Stimulated activated CD8-positive, alpha-beta memory T cell treated with anti-CD3 and anti-CD28 coated beads, Interleukin-4, amount 100 ng/mL, for 4 hours (primary cell): ENCODE measurements at places on chromosomes 16 and 17.

DNA sequence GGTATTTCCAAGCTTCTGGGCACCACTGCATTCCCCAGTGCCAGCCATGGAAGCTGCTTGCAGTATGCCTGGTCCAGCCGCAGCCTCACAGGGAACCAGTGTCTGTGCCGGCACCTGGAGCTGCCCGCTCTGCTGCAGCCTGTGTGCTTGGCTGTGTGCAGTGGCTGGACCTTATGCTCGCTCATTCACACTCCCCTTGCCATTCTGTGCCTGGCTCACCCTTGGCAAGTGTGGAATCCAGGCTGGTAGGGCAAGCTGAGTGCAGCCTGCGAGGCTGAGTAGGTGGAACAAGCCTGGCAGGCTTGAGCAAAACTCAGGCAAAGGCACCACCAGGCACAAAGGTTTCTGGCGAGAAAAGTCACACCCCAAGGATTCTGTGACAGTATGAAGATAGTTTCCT lies 144.0 kb downstream of the MYO1D start:
- no peak for DNase-seq

GRCh38 chr17:48545022-48545375 lies at the start of gene HOXB2:
Gene HOXB2, minus strand, starts transcription at chr17:48545109. Its CDS starts 198 bp downstream, at chr17:48544911.
- DNase-seq = no peak

GRCh38 chr17:82004517-82005455 lies 17.9 kb downstream of the CENPX start:
- DNase-seq = no peak

DNA sequence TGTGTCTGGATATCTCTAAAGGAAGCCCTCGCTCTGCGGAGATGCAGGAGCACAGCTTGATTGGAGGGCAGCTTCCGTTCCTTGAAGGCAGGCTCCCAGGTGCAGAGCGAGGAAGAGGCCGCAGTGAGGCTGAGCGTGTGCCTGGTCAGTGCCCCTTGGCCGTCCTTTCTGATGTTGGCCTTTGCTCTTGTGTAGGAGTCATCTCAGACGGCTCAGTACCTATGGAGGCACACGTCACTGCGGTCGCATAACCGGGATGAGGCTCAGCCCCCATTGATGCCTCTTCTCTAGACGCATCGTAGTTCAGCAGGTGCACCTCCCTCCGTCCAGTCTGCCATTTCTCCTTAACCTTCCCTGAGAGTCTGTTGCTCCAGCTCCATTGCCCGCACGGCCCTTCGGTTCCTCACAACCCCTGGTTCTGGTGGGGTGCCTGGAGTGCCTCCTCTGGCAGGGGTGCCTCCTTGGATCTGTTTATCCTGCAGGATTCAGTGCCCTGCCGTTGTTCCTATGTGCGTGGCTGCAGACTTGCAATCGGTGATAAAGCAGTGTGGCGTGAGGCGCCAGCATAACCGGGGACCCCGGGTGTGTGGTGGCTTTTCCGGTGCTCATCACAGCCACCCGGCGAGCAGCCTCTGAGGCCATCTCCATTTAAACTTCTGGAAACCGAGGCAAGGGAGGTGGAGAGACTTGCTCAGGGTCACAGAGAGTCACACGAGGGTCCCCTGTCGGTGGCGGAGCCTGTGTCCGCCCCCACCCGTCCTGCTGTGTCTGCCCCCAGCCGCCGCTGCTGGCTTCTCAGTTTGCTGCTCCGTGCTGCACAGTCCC lies 188.8 kb upstream of the CHMP6 start:
- no peak for DNase-seq

- DNase-seq = no peak
Measured at GRCh38 chr17:72122765-72123529, 2.1 kb downstream of the SOX9 start.

DNA sequence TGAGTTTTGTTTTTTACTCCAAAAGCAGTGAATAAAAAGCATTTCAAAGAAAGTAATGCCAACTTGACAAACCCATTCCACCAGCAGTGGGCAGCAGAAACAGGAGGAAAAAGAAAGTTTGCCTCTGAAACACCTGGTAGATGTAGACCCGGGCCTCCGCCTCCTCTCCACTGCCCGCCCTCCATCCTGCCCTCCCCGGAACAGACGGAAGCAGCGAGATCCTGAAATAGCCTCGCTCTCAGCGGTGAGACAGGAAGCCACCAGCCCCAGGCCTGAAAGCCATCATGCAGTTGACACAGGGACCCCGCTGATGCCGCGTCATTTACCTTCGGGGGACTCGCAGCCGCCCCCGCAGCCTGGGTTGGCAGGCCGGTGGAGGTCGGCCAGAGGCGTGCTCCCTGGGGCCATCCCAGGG lies 67.8 kb downstream of the C16orf78 start:
- peak; percentile 18 for DNase-seq

GRCh38 chr16:79171931-79172705 lies 428.4 kb downstream of the MAF start:
- no peak for DNase-seq

- DNase-seq = no peak
Measured at GRCh38 chr17:42507671-42508070, 28.4 kb upstream of the NAGLU start.

- DNase-seq = no peak
Measured at GRCh38 chr17:81631482-81631881, 5.4 kb downstream of the NPLOC4 start.

DNA sequence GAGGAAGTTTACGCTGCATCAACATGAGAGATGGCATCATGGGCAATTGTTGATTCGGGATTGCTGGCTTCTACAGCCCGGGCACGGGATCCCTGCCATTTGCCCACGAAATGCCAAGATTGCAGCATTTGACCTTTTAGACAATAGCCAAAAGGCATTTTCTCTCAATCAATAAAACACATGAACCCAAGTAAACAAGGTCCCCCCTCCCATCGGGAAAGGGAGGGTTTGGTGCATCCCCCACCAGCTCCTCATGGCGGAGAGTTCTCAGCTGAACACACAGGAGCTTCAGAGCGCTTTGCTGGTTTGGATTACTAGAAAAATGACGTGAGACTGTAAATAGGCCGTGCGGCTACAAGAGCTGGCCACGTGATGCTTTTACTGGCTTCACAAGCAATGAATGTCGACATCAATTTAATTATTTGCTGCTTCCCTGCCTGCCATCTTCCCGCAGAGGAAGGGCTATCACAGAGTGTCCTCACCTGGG lies 147.6 kb downstream of the C16orf95 start:
- no peak for DNase-seq

- no peak for DNase-seq
Measured at GRCh38 chr17:65398040-65398787, 163.2 kb downstream of the AXIN2 start.

DNA sequence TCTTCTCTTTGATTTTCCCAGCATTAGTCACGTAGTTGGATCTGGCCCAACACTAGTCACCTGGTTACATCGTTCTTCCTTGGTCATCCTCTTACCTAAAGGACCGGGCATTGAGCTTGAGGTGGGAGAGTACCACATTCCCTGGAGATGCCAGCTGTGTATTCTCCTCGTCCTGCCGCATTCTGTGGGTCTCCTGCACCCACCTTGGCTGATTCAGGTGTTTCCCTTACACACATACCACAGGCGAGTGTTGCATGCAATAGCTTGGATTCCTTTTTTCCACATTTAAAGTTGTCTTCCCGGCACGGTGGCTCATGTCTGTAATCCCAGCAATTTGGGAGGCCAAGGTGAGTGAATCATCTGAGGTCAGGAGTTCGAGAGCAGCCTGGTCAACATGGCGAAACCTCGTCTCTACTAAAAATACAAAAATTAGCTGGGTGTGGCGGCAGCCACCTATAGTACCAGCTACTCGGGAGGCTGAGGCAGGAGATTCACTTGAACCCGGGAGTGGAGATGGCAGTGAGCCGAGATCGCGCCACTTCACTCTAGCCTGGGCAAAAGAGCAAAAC lies 21.6 kb upstream of the CLEC18C start:
- DNase-seq = no peak
